HT-29 (cell line): ENCODE measurements at places on chromosomes 5 and 9. TPM values are rescaled to one million over a fixed set of nuclear protein-coding genes. Genes with fewer than 3 reads are reported as not detected.
A peak's percentile ranks its signal among the peaks of the same experiment; 100 is the strongest.

- DNase-seq: no peak
Measured at GRCh38 chr9:112599732-112600131, 113.1 kb downstream of the KIAA1958 start.

FAM151B gene
- 1.5 and 1.6 TPM in 2 replicates for total RNA-seq

- no peak for DNase-seq
Measured at GRCh38 chr9:124003636-124004349, 7.8 kb upstream of the LHX2 start.

DNA sequence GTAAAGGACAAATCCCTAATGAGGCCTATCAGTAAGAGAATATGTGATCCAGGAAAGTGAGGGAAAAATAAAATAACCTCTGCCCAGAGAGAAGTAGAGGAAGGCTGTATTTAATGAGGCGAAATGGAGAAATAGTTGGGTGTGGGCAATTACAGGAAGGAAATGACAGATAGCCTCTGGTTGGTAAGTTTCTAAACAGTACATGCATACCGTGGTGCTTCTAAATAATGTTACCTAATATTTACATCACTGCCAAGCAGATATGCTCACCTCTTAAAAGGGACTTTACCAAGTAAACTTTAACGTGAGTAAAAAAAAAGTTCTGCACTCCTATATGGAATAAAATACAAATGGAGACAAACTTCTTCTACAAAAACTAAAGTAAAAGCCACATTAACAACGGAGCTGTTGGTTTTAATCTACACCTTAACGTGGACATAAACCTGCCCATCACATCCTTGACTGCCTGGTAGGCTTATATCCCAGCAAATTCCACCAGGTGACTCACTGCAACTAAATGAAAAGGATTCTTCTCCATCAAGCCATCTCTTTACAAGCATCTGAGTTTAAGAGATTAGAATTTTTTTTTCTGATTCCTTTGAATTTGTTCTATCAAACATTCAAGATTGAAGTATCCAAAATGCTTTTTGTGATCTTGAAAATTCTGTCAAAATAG lies 12.4 kb downstream of the NFIL3 start:
- no peak for DNase-seq

PCAT7 gene
- total RNA-seq: 1.3 and 1.4 TPM in 2 replicates

DNA sequence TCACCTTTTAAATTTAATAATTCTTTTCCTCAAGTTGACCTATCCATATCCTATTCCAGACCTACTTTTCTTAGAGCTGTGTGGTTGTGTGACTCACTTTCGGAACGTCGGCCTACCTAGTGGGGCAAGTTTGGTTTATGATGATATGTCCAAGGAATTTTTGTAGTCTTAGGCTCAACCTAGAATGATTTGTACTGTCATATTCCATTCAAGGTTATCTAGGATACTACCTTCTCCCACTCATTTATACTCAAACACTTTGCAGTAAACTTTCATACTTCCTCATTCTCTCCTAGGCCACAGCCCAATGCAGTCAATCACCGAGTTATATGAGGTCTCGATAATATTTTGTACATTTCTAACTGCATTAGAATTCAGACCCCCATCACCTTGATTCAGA lies 61.9 kb downstream of the PIK3R1 start:
- peak; percentile 64 for DNase-seq

- DNase-seq: no peak
Measured at GRCh38 chr5:67243349-67243748, 46.8 kb upstream of the CD180 start.

GRCh38 chr5:175728885-175729828 lies 71.3 kb downstream of the HRH2 start:
- DNase-seq: no peak

- DNase-seq: no peak
Measured at GRCh38 chr9:100375658-100376057, 22.9 kb upstream of the TEX10 start.

GRCh38 chr5:134242146-134242545 lies 16.3 kb upstream of the PPP2CA start:
- no peak for DNase-seq

DNA sequence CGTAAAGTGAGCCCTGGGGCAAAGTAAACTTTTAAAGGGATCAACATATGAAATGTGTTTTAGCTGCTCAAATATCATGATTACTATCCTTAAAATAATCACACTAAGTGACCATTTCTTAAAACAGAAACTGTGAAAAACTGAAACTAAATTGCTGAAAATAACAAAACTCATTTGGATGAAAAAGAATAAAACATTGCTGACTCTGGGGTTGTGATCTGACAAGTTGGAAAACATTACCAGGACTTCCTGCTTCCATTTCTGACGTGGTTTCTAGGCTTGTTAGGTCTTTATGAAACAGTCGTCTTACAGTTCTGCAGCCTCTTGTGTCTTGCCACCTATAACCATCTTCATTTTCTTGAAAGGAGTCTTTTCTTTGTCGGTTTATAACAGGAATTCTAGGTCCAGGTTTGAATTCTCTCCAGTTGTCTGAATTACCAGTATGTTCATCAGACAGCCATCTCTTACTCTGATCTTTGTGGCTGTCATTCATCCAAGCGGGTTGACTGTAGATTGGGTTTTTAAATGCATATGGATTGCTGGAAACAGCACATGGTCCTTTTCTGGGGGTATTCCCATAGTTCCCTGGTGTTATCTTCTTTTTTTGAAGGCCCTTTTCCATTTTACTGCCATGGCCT lies 1.7 kb downstream of the TUT7 start:
- no peak for DNase-seq

DNA sequence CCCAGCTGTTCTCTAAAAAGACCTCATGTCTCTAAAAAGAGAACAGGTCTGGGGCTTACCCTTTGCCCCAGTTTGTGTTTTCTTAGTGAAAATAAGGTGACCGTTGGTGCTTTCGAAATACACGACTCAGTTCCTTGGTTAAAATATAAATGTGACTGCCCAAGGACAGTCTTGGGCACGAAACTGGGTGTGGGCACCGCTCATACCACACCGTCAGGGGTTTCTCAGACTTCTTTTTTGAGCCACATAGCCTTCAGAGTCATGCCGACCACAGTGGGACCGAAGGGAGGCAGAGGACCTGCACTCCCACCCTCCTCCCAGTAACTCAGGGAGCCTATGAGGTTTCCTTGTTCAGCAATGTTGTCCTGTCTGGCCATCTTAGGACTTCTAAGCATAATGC lies 6.5 kb downstream of the SNX18 start:
- no peak for DNase-seq
